ENCODE measurements at places on chromosomes 6 and 20.

DNA sequence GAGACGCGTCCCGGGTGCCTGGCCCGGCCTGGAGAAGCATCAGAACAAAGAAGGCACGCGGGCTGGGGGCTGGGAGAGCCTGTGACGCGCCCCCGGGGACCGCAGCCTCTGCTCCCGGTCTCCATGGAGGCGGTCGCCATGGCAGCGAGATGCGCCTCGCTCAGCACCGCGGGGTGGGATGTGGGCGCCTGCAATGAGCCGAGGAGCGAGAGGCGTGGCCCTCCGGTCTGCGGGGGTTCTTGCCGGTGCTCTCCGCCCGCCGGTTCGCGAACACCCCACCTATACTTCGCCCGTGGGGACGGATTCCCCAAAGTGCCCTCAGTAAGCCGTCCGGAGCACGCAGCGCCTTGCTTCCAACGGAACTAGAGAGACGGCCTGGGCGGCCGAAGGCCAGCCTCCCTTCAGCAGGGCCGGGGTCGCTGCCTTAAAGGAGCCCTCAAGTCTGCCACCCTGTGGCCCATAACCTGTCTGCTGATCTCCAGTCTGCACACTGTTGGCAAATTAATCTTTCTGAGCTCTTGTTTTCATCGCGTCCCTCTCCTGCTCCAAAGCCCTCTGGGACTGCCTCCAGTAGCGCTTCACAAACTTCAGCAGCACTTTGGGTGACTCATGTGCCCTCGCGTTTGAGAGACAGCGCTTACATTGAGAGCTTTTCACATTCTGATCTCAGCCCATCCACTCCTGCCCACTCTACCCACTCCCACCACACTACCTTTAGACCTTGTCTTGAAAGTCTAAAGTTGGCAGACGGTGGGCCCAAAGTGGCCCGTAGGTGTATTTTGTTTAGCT, 983 bp upstream of the ADISSP start:
- peak; percentile 46 for DNase-seq

DNA sequence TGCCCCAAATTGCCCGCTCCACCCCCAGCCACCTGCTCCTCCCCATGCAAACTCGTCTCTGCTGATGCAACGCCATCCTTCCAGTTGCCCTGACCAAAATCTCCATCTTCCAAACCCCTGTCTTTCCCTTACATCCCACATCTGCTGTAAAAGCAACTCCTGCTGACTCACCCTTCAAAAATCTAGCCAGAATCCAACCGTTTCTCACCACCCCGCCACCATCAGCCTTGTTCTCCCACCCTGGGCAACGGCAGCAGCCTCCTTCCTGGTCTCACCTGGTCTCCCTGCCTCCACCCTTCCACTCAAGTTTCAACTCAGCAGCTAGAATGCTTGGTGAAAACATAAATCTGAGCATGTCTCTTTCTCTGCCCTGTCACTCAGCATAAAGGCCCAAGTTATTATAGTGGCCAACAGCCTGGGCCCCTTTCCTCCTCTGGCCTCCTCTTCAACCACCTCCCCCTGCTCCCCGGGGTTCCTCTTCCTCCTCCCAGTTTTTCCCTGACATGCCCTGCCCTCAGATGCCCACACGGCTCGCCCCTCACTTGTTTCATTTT, 7.2 kb upstream of the SYNJ2 start:
- DNase-seq: no peak

- DNase-seq: no peak
Measured at GRCh38 chr6:127115746-127116145, 2.7 kb upstream of the RSPO3 start.

DNA sequence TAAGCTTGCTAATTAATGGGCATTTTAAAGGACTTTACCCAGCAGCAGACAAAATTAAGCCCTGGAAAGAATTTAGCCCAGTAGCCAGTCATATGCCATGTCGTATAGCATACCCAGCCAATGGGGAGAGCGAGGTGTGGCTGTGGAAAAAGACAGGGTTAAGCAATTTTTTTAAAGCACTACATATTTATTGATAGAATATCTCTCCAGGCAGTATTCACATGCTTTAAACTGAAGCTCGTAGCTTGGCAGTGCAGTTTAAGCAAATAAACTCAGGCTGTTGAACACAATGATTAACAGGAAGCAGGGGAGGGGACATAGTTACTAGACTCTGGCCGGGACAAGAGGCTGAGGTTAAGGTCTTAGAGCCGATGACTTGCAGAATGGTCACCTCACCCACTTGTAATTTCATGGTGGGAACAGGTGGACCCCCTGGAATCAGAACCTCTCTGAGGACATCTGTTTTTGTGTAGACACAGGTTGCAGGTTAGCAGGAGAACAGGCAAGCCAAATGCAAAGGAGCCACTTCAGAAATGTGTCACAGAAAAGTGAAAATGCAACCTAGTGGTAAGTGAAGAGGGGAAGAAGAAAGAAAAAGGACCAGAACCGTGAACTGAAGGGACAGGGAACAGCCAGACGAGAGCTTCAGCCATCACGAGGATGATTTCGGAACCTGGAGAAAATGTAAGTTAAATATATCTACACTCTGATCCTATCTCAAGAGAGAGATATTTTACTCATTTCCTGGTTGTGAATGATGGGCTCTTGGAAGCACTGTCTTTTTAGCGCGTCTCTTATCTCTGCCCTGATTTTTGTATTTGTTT, 7.2 kb downstream of the GCNT2 start:
- DNase-seq: no peak

- DNase-seq: no peak
Measured at GRCh38 chr6:168703990-168704389, 263.0 kb downstream of the SMOC2 start.

DNA sequence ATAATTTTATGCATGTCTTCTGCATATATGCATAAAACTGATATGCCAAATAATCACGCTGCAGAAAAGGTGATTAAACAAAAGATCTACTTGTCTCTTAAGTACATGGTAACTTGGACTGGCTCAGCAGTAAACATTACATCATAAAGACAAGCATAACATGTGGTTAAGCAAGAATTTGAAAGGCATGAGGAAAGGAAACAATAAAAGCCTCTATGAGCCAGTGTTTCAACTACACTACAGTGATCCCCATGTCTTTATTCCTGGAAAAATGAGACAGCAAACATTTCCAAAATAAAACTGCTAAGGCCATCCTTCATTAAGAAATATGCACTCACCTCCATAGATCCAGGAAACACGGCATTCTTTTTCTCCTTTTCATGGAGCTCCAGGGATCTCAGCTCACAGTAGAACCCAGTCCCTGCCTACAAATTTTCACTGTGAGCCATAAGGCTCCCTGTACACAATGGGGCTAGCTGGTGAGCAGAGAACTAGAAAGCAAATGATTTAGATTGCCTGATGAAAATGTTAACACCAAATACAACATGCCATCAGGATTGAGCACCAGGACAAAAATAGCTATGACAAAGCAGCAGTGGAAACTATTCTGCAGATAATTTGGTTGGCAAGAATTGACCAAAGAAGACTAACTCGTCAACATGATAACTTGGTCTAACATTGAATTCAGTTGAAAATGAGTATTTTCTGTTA, 156.1 kb downstream of the COL21A1 start:
- peak; percentile 59 for DNase-seq

DNA sequence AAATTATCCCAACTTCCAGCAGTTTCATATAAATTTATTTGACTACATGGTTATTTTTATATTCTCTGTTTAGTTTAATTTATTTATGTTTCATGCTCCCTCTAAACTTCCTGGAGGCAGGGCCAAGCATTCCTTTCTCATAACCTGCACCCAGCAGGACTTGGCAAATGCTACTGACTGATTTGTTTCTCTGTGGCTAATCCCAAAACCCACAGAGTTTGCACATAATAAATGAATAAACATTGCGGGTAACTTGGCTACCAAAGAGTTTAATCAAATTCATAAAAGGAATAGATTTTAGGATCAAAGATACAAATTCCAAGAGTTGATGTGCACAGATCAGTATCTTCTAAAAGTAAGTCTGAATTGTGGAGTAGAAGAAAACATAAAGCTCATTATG, 239.5 kb downstream of the SLC35F1 start:
- DNase-seq: no peak

DNA sequence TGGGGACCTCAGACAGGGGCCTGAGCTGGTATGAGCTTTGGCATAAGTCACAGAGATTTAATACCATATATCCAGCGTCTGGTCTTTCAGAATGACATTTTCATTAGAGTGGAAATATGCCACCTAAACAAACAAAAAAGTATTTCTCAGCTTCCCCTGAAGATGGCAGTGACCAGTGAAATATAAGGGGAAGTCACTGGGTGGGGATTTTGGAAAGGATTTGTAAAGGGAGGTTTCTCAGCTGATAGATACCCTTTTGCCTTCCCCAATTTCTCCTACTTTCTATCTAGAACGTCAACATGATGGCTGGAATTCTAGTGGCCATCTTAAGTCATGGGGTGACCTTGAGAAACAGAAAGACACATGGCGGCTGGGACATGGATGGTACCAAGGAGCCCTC, 137.7 kb upstream of the LRFN2 start:
- DNase-seq: no peak

DNA sequence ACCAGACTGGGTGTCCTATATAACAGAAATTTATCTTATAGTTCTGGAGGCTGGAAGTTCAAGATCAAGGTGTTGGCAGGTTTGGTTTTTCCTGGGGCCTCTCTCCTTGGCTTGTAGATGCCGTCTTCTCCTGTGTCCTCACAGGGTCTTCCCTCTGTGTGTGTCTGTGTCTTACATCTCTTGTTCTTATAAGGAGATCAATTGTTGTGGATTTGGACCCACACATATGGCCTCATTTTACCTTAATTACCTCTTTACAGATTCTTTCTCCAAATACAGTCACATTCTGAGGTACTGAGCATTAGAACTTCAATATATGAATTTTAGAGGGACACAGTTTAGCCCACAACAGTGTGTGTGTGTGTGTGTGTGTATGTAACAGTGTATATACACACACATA, 74.5 kb downstream of the EDN1 start:
- DNase-seq: no peak

GRCh38 chr6:25477006-25477590, 174.9 kb upstream of the SCGN start:
- DNase-seq: no peak

DNA sequence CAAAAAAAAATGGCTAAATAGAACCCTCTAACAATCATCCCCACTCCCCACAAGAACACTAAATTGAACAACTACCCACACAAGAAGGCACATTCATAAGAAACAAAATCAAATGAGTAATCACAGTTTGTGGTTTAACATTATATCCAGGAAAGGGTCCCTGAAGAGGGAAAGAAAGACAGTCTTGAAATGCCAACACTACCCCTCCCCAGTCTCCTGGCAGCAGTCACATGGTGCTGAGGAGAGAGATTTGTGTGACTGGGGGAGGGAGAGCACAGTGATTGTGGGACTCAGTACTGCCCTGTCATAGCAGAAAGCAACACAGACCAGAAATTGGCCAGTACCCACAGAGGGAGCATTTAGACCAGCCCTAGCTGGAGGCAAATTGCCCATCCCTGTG, 443.7 kb upstream of the BTBD3 start:
- DNase-seq: no peak

- DNase-seq: no peak
Measured at GRCh38 chr6:30122515-30122914, 9.6 kb upstream of the TRIM31 start.

DNA sequence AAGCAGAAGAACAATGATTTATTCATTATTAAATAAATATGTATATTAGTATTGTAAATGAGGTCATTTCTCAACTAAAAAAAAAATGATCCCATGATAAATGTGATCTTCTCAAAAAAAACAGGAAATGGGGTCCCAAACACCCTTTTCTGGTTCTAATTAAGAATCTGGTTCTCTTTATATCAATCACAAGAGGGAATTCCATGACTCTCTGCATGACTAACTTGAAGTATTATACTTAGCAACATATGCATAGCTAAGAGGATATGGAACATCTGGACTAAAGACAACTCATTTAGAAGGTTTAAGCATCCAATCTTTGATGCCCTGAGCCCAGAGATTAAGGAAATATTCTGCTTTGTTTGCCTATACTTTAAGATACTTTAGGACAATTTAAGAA, 89.7 kb upstream of the EMILIN3 start:
- no peak for DNase-seq

- DNase-seq: no peak
Measured at GRCh38 chr6:139582956-139583355, 208.5 kb upstream of the CITED2 start.

DNA sequence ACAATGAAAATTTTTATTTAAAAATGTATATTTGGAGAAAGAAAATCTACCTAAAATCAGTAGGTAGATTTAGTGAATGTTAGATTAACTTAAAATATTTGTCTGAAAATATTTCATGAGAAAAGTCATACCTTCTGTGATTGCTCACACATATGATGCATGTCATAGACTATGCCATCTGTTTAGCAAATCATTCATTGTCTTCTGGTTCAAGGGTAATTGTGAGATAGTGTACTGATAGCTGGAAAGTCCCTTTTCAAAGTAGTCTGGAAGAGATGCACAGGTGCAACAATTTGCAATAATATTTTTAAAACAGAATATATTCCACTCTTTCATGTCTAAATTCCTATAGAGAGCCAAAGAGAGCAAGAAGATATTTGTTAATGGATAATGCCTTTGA, 21.0 kb upstream of the RNF217 start:
- no peak for DNase-seq

GRCh38 chr6:109795994-109796555, 105.0 kb downstream of the FIG4 start:
- DNase-seq: no peak

- DNase-seq: no peak
Measured at GRCh38 chr6:37242429-37243052, 15.0 kb upstream of the TBC1D22B start.

GRCh38 chr6:55979526-55979925, 104.1 kb upstream of the BMP5 start:
- no peak for DNase-seq

DNA sequence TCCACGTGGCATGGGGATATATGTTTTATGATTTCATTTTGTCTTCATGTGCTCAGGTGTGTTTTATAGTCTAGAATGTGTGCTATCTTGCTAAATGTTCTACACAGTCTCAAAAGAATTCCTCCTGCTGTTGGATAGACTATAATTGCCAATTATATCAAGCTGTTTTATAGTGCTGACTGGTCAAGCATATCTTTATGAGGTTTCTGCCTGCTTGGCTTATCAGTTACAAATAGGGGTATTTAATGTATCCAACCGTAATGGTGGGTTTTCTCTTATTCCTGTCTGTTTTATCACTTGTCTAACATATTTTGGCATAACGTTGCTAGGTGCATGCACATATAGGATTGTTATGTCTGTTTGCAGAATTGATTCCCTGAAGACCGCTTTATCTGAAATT, 201.3 kb downstream of the EYS start:
- no peak for DNase-seq
